ENCODE measurements at places on chromosomes 3 and 15.

GRCh38 chr15:62903437-62903836, 139.1 kb upstream of the TPM1 start:
- DNase-seq = no peak

DNA sequence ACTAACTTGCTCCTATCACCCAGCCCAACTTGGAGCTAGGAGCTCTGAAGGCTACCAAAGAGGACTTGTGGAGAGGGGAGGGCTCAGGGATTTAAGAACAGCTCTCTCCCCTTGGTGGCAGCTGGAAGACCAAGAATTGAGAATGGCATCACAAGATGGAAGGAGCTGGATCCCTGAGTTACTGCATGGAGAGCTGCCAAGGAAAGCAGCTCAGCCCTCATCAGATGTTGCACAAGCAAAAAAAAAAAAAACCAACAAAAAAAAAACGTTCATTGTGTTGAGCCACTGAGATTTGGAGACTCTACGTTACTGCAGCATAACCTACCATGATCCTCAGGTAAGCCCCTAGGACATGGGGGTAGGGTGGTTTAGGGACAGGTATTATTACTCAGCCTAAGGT, 41.0 kb downstream of the ITGB5 start:
- peak; percentile 92 for DNase-seq

DNA sequence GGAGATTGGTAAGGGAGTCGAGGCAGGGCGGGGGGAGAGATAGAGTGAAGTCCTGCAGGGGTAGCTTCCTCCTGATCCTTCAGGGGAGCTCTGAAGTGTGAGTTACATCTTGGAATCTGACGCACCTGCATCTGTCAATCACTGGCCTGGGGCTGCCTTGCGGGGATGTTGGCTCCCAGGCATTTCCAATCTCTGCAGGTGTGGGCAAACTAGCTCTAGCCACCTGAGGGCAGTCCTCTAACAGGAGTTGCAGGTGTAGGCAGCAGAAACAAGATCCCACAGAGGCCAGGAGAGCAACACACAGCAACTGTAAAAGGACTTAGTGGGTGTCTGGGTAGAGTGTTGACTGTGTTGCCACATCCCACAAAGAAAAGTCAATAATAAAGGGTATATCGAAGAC, 63.6 kb downstream of the ZNF621 start:
- no peak for DNase-seq

GRCh38 chr3:54577313-54577712, 350.5 kb downstream of the LRTM1 start:
- DNase-seq = no peak

DNA sequence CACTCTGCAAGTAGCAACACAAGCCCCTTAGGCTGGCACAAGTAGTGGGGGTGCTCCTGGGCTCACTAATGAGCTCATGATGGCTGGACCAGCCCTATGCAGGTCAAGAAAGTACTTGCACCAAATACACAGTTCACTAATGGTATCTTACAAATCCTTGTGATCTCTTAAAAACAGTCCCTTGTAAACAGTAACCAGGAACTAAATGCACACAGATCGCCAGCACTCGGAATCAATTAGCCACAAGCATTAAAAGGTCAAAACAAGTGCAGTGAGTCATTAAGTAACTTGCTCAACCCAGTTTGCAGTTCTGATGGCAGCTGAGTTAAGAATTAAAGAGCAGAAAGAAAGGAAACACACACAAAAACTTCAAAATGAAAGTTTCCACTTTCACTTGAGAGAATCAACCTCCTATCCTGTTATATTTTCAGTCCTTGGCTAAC, 43.2 kb downstream of the ARHGEF3 start:
- DNase-seq = peak; percentile 92

GRCh38 chr3:46701181-46701939, at the start of gene TMIE:
TSS of gene TMIE (plus strand) at chr3:46701392. CDS start at chr3:46701488, 96 bp downstream.
- no peak for DNase-seq

DNA sequence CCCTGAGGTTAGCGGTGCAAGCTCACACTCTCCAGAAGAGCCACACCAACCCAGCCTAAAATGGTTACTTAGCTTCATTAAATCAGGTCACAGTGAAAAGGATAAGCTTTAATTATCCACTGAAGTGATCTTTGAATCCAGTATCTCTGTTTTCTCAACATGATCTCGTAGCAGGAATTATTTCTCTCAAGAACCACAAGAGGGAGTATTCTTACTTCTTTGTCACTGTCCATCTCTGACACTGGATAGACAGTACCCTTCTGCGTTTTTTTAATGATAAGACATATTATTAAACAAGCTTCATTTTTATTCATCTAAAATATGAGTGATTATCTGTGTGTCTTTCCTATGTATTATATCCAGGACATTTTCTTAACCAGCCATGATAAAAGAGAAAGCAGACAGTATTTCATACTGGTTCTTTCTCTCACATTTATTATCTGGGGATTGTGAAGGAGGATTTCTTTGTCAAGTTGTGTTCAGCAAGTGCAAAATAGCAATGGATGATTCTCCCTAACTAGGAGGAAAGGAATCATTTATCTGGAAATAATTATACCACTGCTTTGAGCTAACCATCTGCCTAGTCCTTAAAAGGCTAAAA, 105.4 kb upstream of the CCDC54 start:
- DNase-seq = peak; percentile 58

DNA sequence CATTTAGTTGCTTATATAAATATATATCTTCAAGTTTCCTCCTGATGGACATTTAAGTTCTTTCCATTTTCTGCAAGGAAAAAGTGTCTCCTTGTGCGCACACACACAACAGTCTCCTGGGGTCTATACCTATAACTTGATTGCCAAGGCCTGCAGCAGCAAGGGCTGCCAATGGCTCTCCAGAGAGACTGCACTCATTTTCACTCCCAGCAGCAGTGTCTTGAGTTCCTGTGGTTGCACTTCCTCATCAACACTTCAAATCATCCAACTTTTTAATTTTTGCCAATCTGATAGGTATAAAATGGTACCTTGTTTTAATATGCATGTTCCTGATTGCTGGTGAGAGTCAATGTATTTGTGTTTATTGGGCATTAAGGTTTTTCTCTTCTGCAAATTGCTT, 23.1 kb downstream of the TNFAIP8L3 start:
- DNase-seq = no peak

DNA sequence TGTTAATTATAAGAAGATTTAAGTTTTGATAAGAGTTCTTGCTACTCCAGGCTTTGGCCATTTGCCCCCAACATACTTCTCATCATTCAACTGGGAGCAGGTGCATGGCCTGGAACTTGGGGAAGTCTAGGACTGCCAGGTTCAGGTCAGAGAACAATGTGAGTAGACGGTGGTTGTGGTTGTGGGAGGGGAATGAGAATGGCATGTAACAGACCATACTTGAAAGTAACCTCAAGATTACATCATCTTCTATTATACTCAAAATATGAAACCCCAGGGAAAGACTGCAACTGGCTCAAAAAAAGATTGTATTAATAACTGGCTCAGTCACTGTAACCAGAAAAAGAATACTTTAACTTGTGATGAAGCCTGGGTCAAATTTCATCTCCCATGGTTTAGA, 364.9 kb upstream of the DPPA4 start:
- peak; percentile 79 for DNase-seq

- no peak for DNase-seq
Measured at GRCh38 chr3:181696626-181697230, 15.0 kb upstream of the SOX2 start.

- no peak for DNase-seq
Measured at GRCh38 chr3:183895774-183896173, 11.1 kb upstream of the PARL start.

- no peak for DNase-seq
Measured at GRCh38 chr15:47817969-47818548, 100.8 kb downstream of the SEMA6D start.

DNA sequence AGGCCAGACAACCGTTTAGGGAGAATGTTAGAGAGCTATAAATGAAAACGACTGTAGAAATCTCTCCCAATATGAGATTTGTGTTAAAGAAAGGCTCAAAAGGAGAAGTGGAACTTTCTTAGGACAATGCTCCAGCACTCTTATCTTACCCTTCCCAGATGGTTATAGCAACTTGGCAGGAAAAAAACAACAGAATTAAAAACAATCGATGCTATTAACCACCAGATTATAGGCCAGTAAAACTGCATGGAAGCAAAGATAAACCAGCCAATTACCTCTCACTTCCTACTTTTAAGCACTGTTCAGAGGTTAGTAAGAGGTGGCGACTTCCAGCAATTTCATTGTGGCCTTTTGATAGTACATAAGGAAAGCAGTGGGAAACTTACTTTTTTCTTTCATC, 72.9 kb downstream of the TMCC1 start:
- peak; percentile 3 for DNase-seq

DNA sequence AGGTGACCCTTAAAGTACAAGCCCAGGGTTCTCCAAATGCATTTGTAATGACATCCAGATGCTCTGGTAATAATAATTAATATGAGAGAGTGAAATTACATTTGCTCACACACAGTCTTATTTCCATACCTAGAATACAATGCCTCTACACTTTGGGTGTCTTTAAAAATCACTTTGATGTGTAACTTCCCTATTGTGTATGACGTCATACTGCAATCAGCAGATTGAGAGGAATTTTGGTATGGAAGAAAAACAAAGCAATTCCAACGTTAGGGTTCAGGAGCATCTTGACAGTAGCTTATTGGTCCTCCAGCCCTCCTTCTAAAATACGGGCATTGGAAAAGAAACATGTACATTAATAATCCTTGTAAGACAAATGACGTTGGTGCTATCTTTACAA, 670.6 kb upstream of the ZNF385D start:
- DNase-seq = no peak

- DNase-seq = no peak
Measured at GRCh38 chr3:27185231-27185989, 183.8 kb downstream of the NEK10 start.

GRCh38 chr15:72534523-72534922, 60.4 kb downstream of the ARIH1 start:
- no peak for DNase-seq

DNA sequence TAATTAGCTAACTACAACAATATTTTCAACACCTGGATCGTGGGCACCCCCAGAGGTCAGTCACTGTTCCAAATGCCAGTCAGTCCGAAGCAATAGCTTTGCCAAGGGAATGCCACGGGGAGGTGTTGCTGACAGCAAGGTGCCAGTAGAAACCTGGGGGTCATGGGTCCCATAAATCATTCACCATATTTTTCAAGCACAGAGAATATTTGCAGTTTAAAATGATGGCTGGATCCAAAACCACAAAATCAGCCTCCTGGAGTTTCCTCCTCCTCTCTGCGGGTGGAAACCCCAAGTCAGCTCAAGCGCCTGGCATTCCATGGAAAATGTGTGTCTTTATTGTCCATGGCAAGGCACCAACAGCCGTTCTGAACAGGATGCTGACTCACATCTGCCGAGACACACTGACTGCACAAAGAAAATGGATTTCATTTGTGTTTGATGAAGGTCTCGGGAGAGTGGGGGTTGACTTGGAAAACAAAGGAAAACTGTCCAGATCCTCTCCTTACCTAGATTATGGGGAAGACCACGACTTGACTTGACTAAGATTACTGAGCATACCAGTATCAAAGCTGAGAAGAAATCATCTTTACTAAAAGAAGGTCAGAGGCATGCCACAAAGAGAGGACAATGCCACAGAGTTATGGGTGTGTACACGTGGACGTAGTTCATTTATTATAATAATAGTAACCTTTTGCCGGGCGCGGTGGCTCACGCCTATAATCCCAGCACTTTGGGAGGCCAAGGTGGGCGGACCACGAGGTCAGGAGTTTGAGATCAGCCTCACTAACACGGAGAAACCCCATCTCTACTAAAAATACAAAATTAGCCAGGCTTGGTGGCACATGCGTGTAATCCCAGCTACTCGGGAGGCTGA, 26.4 kb downstream of the ANXA2 start:
- peak; percentile 98 for DNase-seq

DNA sequence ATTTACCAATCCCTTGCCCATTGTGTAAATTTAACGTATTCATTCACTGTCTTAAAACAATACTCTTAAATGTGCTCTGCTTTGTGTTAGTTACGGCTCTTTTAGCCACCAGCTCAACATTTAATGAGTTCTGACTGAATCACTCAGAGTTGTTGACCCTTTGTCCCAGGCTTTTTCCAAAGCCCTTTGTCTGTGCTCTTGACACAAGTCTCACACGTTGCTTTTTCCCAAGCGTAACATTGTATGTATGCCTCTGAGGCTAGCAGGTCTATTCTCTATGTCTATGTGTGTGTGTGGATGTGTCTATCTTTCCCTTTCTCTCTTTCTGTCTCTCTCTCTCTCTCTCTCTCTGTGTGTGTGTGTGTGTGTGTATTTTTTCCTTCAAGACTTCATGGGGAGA, 435.4 kb upstream of the GOLIM4 start:
- no peak for DNase-seq

GRCh38 chr3:66662894-66663293, 162.1 kb upstream of the LRIG1 start:
- no peak for DNase-seq

DNA sequence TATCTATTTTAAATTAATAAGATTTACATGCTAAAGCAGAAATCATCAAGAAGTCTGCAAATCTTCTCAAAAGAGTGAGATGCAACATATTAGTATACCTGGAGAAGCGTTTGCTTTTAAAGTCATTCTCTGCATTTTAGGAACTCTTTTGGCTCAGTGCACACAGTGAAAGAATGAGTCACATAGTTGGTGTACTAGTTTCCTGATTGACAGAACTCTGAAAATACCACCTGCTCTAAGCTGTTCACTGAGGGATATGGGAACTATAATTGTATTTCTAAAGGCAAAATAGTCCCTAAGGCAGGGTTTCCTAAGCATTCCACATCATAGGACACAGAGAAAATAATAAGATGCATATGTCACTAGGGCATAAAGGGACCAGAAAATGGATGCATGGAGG, 838.5 kb downstream of the DIPK2A start:
- no peak for DNase-seq

DNA sequence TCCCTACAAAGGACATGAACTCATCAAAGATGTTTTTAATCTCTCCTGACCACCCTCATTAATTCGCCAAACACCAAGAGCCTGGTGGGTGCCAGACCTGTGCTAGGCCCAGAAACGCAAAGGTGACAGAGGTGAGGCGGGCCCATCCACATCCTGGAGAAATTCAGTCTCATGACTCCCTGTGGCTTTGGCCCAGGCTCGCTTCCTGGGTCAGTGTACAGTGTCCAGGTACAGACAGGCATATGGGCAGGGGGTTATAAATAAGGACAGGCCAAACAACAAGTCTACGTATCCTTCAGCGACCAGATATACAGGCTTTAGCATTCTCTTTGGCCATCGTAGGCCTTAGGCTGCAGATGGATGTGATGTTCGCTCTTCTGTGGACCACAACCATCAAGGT, 945 bp upstream of the PLA2G4F start:
- no peak for DNase-seq

DNA sequence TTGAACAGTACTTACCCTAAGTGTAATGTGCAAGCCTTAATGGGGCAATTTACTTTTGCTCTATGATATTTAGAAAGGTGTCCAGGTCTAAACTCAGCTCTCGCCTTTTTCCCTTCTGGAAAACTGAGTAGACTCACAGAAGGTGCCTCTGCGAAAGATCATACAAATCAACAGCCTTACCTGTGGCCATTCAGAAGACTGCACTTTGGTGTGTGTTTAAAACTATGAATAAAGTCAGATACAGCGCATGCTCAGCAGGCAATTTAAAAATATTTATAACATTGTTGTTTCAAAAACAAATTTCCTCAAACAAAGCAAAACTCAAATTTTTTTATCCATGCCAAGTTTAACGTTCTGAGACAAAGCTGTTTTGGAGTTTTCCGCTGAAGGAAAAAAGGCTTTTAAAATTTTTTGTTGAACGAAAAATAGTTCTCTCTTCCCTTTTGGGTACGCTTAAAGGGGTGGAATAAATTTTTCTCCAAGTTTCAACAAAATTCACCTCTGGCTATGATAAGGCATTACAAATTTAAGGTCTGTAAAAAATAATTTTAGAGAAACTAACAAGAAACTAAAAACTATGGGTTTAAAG, 156.3 kb downstream of the TIGIT start:
- no peak for DNase-seq
